ENCODE measurements at places on chromosomes 2 and 18. TPM values are rescaled to one million over a fixed set of nuclear protein-coding genes. Genes with fewer than 3 reads are reported as not detected.

Gene ZNF142
- total RNA-seq: 51.8 TPM

Gene PPP1R7
- total RNA-seq: 93.6 TPM

Gene IL36A
- total RNA-seq: not detected

Gene MC5R
- total RNA-seq: 0.09 TPM

Gene FAM228A
- not detected for total RNA-seq

Gene SPDYA
- 1.3 TPM for total RNA-seq

Gene INO80D
- 29.5 TPM for total RNA-seq

Gene MPP4
- not detected for total RNA-seq

All from T-helper 2 cell treated with Interferon-gamma antibody and Interleukin-4, amounts not matched to agents 100 ng/mL and 5 ng/mL, for 36 hours (primary cell).